NCI-H2081 treated with DMSO at 0.1 percent for 48 hours (cell line): ENCODE measurements at places on chromosomes 6 and 20.

GRCh38 chr6:139839506-139840156, 465.2 kb upstream of the CITED2 start:
- no peak for DNase-seq

GRCh38 chr6:22413681-22414311, 117.0 kb upstream of the PRL start:
- no peak for DNase-seq

DNA sequence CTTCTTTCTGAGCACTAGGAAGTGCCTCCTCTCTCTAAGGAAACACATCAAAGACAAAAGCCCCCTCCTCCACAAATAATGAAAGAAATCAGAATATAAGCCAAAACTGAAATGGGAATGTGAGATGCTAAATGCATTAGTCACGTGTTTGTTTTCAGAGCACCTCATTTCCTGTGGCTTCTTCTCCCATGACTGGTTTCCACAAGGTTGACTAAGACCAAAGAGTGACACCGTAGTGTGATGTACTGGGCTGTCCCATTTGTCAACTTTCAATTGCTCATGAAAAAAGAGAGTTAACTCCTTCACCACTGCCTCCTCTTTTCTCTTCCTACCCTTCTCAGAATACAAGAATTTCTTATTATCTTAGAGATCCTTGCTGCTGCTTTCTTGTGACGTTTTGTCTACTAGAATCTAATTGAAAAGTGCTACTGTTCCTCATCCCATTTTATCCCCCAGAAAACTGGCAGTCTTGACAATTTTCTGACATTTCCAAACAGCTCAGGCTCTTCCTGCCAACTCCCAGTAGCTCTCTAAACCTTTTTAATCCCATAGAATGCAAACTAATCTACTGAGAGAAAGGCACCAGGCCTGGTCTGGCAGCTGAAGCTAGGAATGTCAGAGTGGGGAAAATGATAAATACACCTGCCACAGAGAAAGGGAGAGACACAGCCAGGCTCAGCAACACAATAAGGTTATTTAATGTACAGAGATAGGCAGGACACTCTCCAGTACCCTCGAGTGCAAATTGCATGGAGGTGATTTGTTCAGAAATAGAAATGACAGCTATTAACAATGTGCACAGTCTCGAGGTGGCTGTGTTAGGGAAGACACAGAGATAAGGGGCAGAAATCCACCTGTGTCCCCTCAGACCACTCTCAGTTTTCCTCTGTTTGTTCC, 671.7 kb upstream of the NRSN1 start:
- no peak for DNase-seq

GRCh38 chr6:46452312-46452917, 38.8 kb downstream of the RCAN2 start:
- no peak for DNase-seq
